K562 (cell line): ENCODE measurements at places on chromosomes 3 and 15.

DNA sequence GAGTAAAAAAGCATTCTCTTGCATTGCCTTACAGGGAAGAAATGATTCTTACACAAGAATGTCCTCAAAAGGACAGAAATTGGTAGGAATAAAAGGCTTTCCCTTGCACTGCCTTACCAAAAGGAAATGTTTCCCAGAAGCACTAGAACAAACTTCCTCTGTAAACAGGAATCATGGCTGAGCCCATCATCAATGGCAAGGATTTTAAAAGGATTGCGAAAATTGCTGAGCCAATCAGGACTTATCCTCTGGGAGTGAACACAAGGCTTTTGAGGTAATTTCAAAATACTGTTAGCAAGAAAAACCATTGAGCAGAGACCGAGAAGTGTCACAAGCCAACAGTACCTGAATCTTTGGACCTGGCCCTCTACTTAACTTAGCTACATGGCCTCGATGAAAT is 897.3 kb downstream of the ROBO1 start:
- DNase-seq, result no peak

- no peak for DNase-seq
Observed at GRCh38 chr15:57253500-57253899, 122.8 kb upstream of the CGNL1 start.

DNA sequence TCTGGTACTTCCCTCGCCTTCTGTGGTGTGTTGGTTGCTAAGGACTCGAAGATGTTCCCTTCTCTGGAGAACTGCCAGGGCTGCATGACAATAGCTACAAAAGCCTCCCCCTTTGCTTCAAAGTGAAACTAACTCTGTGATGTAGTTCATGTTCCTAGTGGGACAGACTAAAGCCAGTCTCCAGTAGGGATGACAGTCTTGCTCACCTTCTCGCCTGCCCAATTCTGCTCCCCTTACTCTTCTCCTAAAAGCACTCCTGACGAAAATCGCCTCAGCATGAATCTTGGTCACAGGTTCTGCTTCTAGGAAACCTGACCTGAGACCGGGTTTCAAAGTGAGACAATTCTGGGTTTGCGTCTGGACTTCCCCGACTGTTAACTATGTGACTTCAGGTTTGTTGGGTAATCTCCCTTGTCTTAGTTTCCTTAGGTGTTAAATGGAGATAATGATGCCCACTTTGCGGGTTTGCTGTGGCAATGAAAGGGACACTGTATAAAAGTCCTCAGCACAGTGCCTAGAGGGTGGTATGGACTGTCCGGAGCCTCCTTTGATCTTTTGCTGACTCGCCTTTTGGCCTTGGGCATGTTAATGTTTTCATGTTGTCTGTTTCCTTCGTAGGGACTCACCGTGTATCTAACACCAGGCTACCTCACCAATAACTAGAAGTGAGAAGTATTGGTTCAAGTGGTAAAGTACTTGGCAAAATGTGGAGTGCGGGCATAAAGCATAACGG is 24.9 kb upstream of the THRB start:
- peak; percentile 68 for DNase-seq

DNA sequence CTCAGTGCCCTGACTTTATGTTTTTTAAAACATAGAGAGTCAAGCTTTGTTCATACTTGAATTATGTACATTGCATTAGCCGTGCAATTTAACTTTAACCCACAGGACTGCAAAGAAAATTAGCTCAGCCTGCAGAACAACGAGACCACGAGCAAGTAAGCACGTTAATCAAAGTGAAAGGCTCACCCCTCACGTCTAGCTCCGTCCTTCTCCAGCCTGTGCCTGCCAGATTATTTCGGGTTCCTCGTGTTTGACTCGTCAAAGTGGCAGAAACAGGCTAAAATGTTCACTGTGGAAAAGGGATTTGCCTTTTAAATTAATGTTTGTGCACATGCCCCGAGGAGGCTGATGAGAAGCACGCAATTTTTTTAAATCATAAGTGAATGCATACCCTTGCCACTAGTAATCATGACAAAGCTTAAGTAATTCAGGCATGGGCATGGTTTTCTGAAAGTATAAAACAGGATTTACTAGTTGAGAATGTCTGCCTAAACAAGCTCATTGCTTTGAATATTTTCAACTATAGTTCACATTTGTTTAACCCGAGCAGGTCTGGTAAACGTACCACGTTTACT is 15.3 kb downstream of the ZBTB38 start:
- DNase-seq, result no peak

GRCh38 chr3:55541456-55541855 is 54.4 kb upstream of the WNT5A start:
- no peak for DNase-seq
